Breast epithelium (tissue), 4 donors: ENCODE measurements at places on chromosomes 5 and 9. TPM values are rescaled to one million over a fixed set of nuclear protein-coding genes. Genes with fewer than 3 reads are reported as not detected.

The TAF7 gene
- 59.2 TPM for total RNA-seq

The SNCB gene
- total RNA-seq = not detected

The LHX3 gene
- total RNA-seq = not detected

The HMCN2 gene
- total RNA-seq = 0.29 TPM

The RELL2 gene
- total RNA-seq = 4.3 TPM

The MAMDC2 gene
- 17.0 TPM for total RNA-seq

The PCDHB15 gene
- total RNA-seq = 1.6 TPM

The MVB12B gene
- 12.6 TPM for total RNA-seq

The GLIPR2 gene
- 26.9 TPM for total RNA-seq

The CDC14B gene
- total RNA-seq = 33.4 TPM

The NSMF gene
- total RNA-seq = 37.4 TPM

The MARCOL gene
- not detected for total RNA-seq

The SEMA6A gene
- total RNA-seq = 40.3 TPM

The SHOC1 gene
- total RNA-seq = not detected

The GPX3 gene
- 2,830 TPM for total RNA-seq

The PPP3R2 gene
- total RNA-seq = not detected

The TNFSF8 gene
- 9.8 TPM for total RNA-seq

The NR2F1-AS1 gene
- 15.2 TPM for total RNA-seq

The LRRC70 gene
- 8.6 TPM for total RNA-seq

The CDC20B gene
- not detected for total RNA-seq

The PCDHGB2 gene
- total RNA-seq = 10.5 TPM

The CDKN2B-AS1 gene
- total RNA-seq = 4.6 TPM

The DEPDC1B gene
- total RNA-seq = 1.1 TPM

The GLDC gene
- total RNA-seq = 0.66 TPM

The GRM6 gene
- total RNA-seq = not detected

The NR5A1 gene
- total RNA-seq = not detected

The EGFLAM gene
- total RNA-seq = 30.5 TPM

The TCERG1 gene
- 48.0 TPM for total RNA-seq

The CTSV gene
- 15.4 TPM for total RNA-seq

The FBP2 gene
- total RNA-seq = not detected

The TMEM215 gene
- total RNA-seq = not detected

The PRDM9 gene
- total RNA-seq = not detected

The PAEP gene
- total RNA-seq = not detected

The MTAP gene
- total RNA-seq = 40.2 TPM

The ADRB2 gene
- 9.5 TPM for total RNA-seq

The PCDHB10 gene
- 3.8 TPM for total RNA-seq

The SRA1 gene
- total RNA-seq = 24.9 TPM

The PALM2AKAP2 gene
- total RNA-seq = 8.8 TPM

The MGAT1 gene
- 127 TPM for total RNA-seq

The ZFP2 gene
- 2.6 TPM for total RNA-seq

The PARP8 gene
- total RNA-seq = 24.3 TPM

The KCNV2 gene
- total RNA-seq = not detected

The IL33 gene
- 29.2 TPM for total RNA-seq

The PLPPR1 gene
- 2.2 TPM for total RNA-seq

The CER1 gene
- not detected for total RNA-seq

The TLX3 gene
- not detected for total RNA-seq

The GABBR2 gene
- not detected for total RNA-seq

The RNF183 gene
- not detected for total RNA-seq

The SGCD gene
- total RNA-seq = 15.4 TPM

The TPPP gene
- 4.3 TPM for total RNA-seq

The LCN15 gene
- total RNA-seq = not detected

The PCDHGA4 gene
- total RNA-seq = 5.3 TPM

The RASGEF1C gene
- total RNA-seq = not detected

The EPB41L4B gene
- total RNA-seq = 47.2 TPM
